Neural progenitor cell (in vitro differentiated cells): ENCODE measurements at places on chromosomes 3 and 15.

- no peak for DNase-seq
These were observed 43.5 kb upstream of the PTX3 start for GRCh38 chr3:157393113-157393512.

- no peak for DNase-seq
These were observed 118.5 kb downstream of the MFSD1 start for GRCh38 chr3:158920371-158920770.

- DNase-seq, result no peak
These were observed 54.0 kb downstream of the B3GNT5 start for GRCh38 chr3:183306798-183307671.

- DNase-seq, result no peak
These were observed 32.2 kb downstream of the FILIP1L start for GRCh38 chr3:100081986-100082692.

DNA sequence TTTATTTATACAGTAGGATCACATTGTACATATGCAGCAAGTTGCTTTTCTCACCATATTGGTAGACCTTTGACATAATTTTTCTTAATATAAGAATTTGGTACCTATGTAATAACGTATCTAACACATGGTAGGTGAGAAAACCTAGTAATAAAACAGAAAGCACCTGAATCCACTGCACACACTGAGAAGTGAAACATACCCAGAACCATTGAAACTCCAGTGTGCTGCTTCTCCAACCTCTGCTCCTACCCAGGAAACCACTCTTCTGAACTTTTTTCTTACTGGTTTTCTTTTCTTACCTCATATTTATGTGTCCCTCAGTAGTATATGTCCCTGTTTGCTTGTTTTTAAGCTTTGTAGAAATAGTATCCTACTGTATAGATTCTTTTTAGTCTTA lies 293.0 kb downstream of the UBE2E2 start:
- no peak for DNase-seq

- no peak for DNase-seq
These were observed 251.1 kb downstream of the PTPRG start for GRCh38 chr3:61812517-61812916.

DNA sequence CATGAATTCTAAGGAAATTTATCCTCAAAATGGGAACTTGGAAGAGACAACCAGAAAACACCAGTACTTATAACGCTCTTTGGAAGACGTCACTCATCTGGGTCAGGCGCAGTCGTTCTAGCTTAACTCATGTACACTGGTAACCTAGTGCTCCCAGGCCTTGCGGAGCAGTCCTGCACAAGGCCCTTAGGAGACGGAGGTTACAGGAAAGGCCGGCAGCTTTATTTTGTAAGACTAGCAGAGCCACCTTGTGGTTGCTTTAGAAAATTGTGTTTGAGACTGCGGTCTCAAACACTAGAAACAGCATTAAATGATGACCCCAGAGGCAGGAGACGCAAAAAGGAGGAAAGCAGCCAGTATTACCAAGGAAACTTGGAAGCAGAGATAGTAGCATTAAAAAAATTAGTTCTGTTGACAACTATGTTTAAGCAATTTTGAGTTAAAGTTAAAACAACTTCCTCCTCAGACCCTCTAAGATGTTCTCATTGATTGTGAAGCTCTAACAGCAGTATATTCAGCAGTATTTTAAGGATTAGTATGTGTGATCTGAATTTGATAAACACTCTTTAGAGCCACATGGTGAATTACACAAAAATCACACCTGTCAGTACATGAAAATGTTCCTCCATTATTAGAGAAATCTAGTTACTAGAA lies 141.9 kb upstream of the C2CD4B start:
- DNase-seq, result peak; percentile 91

DNA sequence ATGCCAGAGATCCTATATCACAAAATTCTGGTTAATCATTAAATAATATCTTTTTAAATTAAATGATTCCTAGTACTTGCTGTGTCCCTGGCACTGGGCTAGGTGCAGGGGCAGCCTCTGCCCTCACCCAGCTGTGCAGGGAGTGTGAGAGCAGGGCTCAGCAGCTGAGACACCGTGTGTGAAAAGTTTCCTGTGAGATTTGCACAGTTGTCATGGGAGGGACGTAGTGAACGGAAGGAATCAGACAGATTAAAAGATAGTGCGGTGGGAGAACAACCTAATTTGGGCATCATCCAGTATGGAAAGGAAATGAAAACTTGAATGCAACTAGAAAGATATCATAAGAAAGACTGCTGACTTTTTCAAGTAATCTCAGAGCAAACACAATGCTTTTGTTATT lies 204.1 kb downstream of the SSR3 start:
- DNase-seq, result no peak

DNA sequence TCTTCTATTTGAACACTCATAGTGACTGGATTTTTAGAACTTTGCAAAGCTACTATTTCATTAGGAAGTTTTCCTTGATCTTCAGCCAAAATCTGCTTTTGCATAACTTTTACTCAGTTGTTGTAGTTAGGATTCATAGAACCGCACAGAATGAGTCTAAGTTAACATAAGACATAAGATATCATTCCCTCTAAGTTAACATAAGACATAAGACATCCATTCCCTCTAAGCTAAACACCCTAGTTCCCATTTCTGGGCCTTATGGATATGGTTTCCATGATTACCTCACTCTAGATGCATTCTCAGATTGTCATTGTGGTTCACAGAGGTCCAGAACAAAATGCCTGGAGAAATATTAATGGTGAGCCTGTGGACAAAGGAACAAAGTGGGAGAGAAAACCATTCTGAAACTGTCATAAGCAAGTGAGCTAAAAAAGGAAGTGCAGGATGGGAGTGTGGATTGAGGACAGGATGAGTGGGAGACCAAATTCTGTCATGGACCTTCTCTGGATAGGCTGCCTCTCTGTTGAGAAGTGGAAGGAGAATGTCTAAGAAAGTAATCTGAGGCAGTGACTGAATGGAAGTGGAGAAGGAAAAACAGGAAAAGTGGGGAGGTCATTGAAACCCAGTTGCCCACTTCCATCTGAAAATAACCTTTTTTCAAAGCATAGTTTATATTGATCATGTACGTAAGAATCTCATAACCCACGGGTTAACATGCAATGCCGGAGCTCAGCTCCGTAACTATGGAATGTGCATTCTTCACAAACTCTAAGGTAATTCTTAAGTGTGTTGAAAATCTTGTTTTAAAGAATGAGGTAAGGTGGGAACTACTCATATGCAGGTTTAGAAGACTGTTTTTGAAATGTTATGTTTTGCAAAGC lies 37.4 kb upstream of the SECISBP2L start:
- DNase-seq, result no peak

- DNase-seq, result no peak
These were observed 222.6 kb upstream of the NR2F2 start for GRCh38 chr15:96107916-96108315.

- no peak for DNase-seq
These were observed 175.7 kb downstream of the FAM43A start for GRCh38 chr3:194861375-194861774.

- no peak for DNase-seq
These were observed 140.9 kb downstream of the NLGN1 start for GRCh38 chr3:173538410-173538809.

- DNase-seq, result no peak
These were observed 662 bp upstream of the GLCE start for GRCh38 chr15:69159805-69160140.

DNA sequence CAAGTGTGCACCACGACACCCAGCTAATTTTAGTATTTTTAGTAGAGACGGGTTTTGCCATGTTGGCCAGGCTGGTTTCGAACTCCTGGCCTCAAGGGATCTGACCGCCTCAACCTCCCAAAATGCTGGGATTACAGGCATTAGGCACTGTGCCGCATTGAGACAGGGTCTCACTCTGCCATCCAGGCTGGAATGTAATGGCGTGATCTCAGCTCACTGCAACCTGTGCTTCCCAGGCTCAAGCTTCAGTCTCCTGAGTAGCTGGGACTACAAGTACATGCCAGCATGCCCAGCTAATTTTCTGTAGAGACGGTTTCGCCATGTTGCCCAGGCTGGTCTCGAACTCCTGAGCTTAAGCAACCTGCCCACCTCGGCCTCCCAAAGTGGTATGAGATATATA lies 51.6 kb downstream of the ACAD9 start:
- no peak for DNase-seq

DNA sequence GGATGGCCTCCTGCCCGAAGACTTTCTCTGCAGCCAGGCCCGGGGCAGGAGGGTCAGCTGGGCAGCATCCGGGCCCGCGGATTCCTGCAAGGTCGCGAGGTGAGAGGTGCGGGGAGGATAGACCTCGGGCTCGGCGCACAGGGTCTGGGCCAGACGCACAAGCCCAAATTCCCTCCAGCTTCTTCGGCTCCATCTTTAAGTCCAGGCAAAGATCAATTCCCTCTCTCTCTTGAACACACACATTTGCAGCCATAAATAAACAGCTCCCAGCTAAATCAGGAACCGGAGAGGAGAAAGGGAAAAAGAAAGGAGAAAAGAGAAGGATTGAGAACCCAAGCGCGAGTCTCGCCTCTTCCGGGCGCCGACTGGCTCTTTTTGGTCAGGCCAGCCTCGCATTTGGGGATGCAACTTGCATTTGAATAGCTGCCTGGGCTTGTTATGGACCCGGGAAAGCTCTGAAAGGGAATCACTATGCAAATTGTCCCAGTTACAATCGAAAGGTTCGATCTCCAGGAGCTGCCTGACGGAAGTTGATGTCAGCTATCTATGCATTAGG lies 14.5 kb upstream of the ONECUT1 start:
- peak; percentile 57 for DNase-seq

- DNase-seq, result peak; percentile 80
These were observed 47.7 kb downstream of the CYP11A1 start for GRCh38 chr15:74319596-74320351.
